ENCODE measurements at places on chromosomes 1 and 21.

DNA sequence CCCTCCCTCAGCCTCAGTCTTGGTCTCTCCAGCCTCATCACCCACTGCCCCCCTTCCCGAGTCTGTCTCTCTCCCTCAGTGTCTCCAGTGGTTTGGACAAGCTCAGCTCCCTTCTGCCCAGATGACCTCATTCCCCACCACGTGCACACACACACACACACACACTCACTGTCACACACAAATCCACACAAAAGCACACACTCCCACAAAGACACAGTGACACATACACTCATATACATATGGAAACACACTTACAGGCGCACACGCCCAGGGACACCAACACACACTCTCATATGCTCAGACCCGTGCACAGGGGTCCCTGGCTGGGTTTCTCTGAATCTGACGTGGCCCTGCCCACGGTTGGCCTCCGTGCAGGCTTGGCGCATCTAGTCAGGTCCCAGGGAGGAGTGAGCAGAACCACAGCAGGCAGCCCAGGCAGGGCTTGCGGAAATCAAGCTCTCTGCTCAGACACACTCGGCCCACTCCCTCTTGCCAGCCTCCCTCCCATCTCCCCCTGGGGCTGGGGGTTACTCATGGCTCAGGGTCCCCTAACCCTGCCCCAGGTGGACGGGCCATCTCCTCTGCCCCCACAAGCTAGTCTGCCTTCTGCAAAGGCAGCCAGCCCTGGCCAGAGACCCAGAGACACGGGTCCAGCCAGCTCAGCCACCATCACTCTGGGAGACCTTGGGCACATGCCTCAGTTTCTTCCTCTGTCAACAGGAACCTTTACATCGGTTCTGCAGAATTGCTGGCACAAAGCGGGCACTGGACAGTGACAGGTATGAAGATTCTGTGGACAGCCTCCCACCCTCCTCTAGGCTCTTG is 38.5 kb upstream of the FAM131C start:
- no peak for DNase-seq

DNA sequence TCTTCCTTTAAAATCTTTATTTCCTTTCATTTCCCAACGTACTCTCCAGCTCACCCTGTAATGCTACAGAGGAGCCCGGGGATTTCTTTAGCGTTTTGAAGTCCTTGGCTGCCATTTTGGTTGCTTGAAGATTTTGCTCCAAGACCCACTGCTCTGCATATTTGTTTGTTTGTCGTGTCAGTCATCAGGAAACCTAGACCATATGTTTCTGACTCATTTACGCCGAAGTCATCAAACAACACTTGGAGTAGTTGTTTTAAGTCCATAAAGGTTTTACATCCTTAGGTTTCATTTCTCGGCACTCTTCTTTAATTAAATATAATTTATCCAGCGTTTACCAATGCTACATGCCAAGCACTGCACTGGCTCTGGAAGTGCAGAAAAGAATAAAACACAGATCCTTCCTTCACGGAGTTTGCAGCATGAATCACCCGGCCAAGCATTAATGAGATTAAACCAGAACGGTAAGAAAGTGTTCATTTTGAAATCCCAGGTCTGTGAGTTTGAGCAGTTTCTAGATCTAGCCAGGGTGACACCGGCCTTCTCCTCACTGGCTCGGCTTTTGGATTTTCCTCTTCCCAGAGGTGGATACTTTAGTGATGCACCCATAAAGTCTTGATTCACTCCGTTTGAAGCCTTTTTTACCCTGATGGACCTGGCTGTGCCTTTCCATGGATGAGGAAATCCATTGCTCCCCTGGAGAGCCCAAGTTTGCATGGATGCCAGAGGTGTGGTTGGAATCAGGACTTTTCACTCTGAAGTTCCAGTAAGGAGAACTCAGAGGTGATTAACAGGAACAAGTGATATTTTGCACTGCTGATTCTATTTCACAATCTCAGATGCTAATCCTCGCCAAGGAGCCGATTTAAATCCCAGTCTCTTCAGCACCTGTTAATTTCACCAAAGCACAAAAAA is 109.3 kb downstream of the KAZN start:
- no peak for DNase-seq

DNA sequence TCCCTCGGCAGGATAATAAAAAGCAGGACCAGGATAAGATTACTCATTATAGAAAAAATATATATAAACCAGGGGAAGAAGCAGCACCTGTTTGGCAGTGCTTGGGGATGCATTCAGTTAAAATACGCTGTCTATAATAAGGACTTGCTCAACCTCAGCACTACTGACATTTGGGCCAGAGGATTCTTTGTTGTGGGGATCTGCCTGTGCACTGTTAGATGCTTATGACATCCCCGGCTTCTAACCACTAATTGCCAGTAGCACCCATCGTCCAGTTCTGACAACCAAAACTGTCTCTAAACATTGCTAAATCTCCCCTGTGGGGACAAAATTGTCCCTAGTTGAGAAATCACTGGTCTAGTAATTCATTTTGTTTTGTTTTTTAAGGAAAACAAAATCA is 242.1 kb downstream of the SLC45A1 start:
- DNase-seq, result no peak

DNA sequence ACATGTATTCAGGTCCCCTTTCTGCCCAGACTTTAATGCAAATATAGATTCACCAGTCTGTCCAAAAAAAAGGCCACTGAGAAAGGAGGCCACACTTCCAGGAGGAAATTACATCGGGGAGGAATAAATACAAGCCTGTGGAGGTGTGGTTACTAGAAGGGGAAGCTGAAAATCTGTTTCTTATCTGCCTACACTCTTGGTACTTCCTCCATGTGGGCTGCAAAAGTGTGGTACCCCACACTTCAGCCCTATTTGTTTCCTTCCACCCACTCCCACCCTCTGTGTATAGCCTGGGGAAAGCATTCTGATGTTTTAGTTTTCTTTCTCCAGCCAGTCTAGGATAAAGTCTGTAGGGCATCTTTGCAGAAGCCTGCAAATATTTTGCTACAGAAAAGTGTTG is 38.4 kb downstream of the UTP25 start:
- DNase-seq, result no peak

DNA sequence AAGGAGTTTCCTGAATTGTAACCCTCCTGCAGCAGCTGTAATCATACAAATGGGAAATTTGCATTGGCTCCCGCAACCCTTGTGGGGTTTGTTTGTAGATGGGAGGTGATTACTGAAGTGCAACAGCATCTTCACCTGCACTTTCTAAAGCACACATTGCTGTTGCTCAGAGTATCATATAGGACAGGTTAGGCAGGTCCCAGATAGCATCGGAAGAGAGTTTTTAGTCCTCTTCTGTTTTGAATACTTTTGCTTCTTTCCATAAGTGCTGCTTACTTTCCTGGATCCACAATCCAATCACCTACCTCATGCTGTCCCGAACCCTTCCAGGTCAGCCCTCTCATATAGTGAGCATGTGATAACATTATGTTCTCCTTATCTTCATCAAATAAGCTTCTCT is 300.4 kb downstream of the PTPRC start:
- no peak for DNase-seq

DNA sequence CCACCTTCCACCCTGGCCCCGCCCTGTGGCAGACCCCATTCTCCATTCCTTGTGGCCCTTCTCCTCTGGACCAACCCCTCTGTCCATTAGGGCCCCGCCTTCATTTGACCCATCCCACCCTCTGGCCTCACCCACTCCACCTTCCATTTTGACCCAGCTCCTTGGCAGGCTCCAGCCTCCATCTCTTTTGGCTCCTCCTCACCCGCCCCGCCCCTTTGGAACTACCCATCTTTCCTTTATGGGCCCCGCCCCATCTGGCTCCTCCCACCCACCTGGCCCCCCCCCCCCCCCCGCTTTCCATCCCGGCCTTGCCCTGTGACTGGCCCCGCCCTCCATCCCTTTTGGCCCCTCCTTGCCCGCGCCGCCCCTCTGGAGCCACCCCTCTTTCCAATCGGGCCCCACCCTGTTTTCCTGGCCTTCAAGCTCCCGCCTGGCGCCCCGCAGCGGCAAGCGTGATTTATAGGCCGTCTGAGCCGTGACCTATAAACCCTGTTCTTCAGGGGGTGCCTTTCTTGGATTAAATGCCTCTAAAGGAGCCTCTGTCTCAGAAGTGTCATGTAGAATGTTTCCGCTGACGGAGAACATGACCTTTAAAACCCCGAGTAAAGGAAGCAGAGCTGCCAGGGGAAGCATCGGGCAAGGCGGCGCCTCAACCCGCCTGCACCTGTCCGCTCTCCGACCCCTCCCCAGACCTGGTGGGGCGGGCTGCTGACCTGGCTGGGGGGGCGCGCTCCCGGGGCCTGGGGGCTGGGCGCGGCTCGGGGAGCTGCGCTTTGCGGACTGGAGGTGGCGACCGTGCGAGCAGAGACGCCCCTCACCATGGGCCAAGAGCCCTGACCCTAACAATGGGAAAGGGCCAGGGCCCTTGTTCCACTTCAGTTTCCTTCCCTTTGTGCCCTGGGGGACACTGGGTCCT is 178.0 kb downstream of the CAMTA1 start:
- peak; percentile 56 for DNase-seq

GRCh38 chr1:243473227-243474135 is 217.6 kb downstream of the SDCCAG8 start:
- DNase-seq, result no peak

DNA sequence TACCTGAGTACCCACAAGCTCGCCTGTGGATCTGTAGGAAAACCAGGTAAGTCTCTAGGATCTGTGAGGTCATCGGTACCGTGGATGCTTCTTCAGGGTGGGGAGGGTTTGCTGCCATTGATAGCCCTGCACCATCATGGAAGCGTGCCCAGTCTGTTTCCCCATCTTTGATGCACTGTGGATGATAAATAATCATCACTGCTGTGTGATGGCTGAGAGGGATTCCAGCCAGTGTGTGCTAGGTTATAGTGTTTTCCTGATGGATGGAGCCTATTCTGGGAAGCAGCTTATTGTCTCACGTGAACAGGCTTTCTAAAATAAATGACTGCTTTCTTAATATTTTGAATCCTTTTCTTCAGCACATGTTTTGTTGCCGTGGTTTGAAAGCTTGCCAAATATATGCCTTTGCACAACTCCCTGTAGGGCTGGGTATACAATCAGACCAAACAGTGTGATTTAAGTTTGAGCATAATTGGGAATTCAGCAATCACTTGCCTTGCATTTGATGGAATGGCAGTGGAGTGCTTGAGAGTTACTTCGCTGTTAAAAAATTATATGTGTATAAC is 113.8 kb downstream of the CAMTA1 start:
- DNase-seq, result no peak

GRCh38 chr1:220325306-220325995 is 53.2 kb upstream of the RAB3GAP2 start:
- DNase-seq, result no peak

DNA sequence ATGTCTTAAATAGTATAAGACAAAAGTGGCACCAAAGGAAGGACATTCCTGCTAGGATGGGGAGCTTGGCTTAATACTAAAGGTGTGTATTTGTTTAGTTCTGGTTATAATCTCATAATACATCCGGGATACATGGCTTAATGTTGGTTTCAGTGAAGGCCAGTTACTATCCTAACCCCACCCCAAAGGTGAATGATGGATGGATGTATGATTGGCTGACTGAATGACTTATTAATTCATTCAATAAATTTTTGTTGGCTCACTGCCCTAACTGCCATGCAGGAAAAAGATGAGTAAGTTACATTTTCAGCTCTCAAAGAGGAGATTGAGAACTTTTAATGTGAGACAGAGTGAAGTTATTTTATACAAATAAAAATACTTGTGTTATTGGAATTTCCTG is 52.2 kb downstream of the PHACTR4 start:
- DNase-seq, result no peak

DNA sequence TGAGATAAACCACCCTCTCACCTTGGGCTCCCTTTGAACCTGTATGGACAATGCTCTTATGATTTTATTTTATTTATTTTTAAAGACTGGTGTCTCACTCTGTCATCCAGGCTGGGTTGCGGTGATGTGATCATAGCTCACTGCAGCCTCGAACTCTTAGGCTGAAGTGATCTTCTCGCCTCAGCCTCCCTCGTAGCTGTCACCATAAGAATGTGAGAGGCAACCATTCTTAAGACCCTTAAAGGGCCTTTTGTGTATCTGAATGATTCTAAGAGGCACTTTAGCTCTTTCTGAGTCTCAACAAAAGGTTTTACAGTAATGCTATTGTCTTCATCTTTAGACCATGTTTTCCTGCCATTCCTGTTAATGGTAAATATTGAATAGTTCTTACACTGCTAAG is 67.0 kb downstream of the IVNS1ABP start:
- DNase-seq, result no peak

DNA sequence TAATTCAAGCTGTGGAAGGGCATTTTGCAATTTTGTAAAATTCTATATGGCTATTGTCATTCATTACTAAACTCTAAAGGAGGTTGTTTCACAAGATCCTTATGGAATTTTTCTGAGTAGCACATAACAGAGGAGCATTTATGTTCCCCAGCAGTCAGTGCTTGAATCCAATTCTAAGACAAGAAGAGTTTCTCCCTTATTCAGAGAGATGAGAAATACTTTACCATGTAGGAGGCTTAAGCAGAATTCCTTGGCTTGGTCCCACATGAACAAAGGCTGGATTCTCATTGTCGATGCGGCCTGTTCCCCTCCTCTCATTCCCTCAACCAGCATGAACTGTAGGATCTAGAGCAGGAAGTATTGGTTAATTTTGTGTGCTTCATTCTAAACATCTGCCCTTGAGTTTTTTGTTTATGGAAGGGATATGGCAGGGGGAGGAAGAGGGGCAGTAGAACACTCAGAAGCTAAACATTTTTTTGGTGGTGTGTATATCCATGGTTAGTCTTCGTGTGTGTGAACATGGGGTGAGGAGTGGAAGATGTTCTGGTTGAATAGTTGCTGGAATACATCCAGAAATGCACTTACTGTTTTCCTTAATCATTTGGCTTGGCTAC is 74.3 kb downstream of the LAMC1 start:
- DNase-seq, result no peak

DNA sequence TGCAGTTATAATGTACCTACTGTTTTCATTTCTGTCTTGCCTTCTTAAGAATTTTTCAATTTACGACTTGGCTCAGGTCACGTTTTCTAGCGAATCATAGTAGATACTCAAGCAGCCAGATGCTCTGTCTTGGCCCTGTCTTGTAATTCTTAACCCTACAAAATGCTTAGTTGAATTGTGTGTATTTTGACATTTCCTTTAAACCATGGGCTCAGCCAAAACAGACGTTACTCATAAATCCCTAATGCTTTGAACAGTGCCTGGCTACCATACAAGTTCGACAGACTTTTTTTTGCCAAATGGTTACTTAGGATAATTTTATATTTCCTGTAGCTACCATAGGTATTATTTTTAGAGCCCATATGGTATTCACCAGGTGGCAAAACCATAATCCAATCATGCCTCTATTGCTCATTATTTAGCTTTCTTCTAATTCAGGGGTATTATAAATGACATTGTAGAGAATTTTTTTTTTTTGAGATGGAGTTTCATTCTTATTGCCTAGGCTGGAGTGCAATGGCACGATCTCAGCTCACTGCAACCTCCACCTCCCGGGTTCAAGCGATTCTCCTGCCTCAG is 54.3 kb downstream of the KCNK1 start:
- no peak for DNase-seq

- DNase-seq, result no peak
Observed at GRCh38 chr1:58497499-58497898, 49.0 kb downstream of the OMA1 start.

All from activated CD4-positive, alpha-beta memory T cell treated with anti-CD3 and anti-CD28 coated beads, Interleukin-2, amount 10 ng/mL, durations not matched to agents 7 days and 5 days (primary cell).